T-cell (primary cell): ENCODE measurements at places on chromosomes 4 and X. TPM values are rescaled to one million over a fixed set of nuclear protein-coding genes. Genes with fewer than 3 reads are reported as not detected.

DNA sequence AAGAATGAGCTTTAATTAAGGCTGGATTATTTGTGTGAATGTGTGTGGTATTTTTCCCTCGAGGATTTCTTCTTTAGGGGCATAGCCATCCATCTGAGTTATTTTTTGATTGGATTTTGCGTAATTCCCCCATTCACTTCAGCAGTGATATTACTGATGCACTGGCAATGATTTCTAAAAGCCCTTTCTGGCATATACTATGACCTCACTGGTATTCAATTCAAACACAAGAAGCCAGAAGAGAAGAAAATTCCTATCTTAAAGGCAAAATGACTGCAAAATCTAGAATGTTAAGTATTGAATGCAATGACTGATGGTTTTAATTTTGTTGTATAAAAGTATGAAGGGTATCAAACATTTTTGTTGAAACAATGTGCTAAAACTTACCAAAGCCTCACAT lies 71.1 kb upstream of the DDIT4L start:
- no peak for DNase-seq

- no peak for DNase-seq
These were observed 191.4 kb downstream of the NDST4 start for GRCh38 chr4:114921790-114922591.

SMIM20 gene
- total RNA-seq = 19.1 TPM

UGT2B17 gene
- not detected for total RNA-seq

SYNPO2 gene
- total RNA-seq = 0.21 TPM

ATP1B4 gene
- total RNA-seq = not detected

DNA sequence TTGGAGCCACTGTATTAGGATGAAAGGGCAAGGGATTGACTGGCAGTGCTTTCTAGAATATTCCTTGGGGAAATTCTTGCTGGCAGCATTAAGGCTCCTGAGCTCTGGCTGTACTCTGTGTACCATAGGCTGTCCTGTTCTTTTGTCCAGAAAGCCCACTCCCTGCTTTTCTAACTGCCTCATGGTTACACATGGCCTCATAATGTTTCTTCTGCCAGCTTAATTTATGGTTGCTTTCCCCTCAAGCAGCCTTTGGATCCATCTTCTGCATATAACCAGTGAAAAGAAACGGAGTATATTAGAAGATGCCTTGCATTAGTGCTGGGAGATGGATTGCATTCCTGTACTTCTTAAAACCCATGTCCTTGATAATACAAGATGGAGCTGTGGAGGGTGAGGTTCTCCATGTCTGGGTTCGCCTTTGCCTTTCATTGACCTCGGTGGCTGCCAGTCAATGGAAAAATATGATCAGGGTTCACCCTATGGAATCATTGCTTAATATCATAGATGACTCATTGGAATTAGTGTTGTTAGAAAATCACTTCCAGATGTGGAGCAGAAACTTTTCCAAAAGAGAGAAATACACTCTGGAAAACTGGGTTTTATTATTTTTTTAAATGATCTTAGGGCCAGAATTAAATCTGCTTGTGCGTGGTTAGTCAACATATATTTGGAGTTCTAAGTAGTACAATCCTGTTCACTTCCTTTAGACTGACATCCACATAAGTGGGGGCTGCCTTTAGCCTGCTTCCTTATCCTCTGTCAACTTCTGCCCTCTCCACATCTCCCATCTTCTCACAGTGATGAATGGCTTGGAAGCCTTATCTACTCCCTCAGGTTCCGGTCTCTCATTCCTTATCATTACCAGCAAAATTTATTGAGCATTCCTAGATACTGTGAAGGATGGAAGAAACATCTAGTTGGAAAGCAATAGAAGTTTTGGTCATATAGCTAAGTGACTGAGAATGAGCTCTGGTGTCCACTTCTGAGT lies 24.9 kb downstream of the DOCK11 start:
- no peak for DNase-seq

DNA sequence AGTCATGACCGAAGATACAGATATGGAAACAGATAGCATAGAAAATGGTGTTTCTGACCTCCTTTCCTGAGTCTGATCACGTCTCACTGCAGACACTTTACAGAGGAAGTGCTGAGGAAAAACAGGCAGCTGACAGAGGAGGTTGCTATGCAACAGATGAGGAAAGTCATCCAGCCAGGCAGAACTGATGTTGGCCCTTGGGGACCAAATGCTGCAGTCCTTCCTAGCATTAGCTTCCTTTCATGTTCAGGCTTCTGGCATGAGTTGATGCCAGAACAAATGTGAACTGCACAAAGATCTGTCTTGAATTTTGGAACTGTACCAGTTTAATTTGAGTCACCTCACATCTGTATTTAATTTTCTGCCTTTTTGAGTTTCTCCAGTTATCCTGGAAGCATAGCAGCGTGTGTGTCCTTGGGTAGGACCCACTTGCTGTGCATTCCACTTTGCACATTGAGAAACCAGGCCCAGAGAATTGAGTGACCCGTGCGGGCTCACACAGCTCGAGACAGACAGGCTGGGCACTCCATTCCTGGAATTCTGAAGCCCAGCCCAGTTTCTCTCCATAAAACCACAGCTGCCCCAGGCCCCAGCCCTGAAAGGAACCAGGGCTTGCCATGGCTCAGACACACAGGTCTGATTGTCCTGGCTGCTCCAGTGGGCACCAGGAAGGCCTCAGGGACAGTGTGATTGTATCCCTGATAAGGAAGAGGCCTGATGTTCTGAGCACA lies 1.4 kb upstream of the MAGED1 start:
- DNase-seq = no peak

SSX2B gene
- not detected for total RNA-seq

- DNase-seq = no peak
These were observed 269.3 kb downstream of the GPM6A start for GRCh38 chr4:175542786-175543185.

- no peak for DNase-seq
These were observed 65.6 kb downstream of the SYNPO2 start for GRCh38 chr4:118954246-118954645.

DNA sequence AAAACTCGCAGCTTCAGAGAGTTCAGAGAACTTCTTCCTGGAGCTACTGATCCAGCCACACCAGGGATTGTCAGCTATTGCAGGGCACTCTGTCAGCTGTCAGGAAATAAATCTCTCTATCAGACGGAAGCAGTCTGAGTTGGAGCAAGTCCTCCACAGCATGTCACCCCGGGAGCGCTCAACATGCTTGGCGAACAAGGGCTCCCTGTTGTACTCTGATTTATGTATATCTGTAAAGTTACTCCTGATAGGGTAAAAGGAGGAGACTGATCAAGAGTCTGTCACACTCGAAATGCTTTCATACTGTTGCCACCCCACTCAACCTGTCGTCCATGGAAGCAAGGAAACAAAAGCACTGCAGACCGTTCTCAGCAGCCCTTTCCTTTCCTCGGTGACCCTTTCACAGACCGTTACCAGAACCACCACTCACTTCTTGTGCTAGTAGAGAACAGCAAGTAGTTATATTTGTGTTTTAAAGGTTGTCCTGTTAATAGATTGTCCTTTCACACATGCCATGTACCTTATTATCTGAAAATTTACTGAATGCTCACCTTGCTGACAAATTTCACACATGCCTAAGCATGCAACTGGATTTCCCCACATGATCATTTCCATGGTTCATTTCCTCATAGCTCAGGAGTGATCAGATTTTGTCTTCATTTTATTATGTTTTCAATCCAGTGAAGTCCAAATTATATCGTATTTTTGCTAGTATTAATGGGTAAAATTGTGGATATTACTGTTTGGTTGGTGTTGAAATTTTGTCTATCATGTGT lies 2108.9 kb upstream of the TENM3 start:
- no peak for DNase-seq

DNA sequence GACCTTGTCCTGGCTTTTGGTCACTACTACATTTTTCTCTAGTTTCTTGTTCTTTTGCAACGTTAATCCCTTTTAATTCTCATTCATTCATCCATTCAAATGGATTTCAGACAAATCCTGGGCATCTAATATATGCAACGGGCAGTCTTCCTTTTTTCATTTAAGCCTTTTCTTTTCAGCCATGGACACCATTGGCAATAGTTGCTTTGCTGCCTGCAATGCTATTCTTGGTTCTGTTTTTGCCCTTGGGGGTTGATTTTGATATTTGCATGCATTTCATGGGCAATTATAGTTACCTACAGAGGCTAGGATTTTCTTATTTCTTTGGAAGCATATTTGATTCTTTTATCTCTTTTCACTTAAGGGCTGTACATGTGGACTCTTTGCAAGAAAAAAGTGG lies 180.5 kb upstream of the ARX start:
- no peak for DNase-seq

SLITRK4 gene
- total RNA-seq = not detected

SULT1E1 gene
- not detected for total RNA-seq

DNA sequence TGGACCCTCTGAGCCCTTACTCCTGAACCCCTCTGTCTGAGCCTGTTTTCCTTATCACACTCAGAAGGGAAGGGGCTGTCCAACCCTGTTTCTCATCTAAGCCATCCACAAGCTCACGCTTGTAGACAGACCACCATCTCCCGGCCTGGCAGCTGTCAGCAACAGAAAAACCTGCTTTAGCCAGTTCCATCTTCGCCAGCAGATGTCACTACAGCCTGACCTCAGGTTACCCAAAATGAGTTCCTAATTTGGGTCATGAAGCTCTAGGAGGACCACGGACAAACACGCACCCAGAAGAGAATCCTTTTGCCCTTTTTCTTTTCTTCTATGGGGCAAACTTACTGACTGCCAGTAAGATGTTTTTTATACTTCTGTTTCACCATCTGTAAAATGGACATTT lies 445.4 kb downstream of the BCOR start:
- DNase-seq = no peak

DNA sequence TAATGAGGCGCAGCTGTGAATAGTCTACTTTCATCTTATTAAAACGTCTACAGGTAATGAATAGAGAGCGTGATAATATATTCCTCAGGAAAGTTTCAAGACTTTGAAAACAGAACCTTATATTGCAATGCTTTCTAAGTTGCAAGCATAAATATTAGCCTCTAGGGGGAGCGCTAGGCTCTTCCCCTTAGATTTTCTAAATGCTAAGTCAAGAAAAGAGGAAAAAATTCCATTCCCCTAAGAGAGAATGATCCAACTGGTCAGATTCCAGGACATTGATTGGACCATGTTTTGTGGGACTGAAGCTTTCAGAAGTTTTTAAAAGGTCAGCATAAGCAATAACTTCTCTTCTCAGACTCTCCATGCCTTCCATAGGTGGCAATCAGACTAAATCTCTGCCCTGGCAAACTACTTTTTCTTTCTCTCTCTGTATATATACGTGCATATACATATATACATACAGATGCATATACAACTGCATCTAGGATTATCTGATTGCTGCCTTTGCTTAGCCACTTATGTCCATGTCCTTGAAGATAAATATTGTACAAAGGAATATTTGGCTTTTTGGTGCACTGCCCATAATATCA lies 492.9 kb downstream of the INPP4B start:
- peak; percentile 21 for DNase-seq
